ENCODE measurements at places on chromosomes 7 and 10.
A peak's percentile ranks its signal among the peaks of the same experiment; 100 is the strongest.

GRCh38 chr7:132087421-132087820 lies 488.8 kb downstream of the PLXNA4 start:
- no peak for DNase-seq

DNA sequence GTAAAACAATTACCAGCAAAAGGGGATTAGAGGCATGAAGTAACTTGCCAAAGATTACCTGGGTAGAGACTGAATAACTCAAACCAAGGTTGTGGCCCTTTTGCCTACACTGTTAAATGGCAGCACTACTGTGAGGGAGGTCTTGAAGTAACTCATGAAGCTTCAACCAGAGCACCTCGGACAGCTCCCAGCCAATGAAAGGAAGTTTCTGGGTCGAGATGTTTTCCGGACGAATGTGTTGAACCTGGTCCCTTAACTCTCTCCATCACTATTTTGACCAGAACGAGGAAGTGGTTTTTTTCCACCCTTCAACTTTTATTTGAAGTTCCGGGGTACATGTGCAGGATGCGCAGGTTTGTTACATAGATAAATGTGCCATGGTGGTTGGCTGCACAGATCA lies 133.6 kb upstream of the PRKCQ start:
- DNase-seq = no peak

GRCh38 chr7:138842111-138842510 lies 44.1 kb upstream of the ATP6V0A4 start:
- no peak for DNase-seq

- no peak for DNase-seq
Observed at GRCh38 chr7:94145602-94146001, 141.4 kb upstream of the BET1 start.

DNA sequence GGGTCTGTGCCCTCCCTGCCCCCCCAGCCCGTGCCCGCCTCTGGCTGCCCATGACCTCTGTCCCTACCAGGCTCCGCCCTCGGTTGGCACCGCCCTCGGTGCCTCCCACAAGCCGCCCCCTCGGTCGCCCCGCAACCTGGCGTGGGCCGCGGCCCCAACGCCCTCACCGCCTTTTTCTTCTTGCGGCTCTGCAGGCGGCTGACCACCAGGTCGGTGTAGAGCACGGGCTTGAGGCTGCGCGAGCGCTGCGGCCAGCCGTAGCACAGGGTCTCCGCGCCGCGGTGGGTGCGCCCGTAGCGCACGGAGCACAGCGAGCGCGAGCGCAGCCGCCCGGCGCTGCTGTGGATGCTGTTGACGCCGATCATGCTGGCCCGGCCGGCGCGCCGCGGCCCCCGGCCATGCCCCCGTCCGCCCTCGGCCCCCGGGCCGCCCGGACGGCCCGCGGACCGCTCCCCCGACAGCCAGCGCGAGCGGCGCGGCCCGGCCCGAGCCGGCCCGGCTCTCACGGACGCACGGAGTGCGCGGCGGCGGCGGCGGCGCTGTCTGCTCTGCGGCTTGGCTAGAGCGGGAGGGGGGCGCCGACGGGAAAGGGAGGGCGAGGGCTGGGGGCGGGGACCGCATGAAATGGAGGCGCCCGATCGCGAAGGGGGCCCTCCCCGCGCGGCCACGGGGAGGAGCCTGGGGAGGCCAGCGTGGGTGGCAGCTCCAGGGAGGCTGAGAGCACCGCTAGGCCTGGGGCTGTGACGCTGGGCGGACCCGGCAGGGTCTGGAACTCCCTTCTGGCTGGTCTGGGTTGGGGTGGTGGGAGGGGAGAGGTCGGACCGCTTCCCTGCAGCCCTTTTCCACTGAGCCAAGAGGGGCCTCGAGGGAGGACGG lies 9.6 kb downstream of the PSD start:
- peak; percentile 71 for DNase-seq

DNA sequence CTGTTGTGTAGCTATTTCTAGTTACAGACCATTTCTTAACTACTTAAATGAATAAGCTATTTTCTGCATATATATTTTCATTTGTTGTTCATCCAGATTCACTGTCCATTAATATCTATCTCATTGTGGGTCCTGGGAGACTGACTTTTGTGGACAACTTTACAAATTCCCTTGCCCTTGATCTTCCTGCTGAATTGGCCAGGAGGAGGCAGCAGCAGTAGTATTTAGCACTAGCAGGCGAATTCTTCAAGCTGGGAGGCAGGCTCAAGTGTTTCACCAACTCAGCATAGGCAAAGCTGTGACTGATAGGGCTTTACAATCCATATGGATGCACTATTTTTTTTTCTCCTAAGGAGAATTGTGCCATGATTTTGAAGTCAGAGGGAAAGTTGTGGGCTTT lies 461.0 kb upstream of the NRG3 start:
- peak; percentile 35 for DNase-seq

- no peak for DNase-seq
Observed at GRCh38 chr10:103145860-103146466, 47.1 kb downstream of the NT5C2 start.

GRCh38 chr10:5480162-5480941 lies 19.0 kb downstream of the CALML5 start:
- no peak for DNase-seq

GRCh38 chr7:106111655-106112117 lies 426 bp downstream of the SYPL1 start:
- DNase-seq = peak; percentile 73

DNA sequence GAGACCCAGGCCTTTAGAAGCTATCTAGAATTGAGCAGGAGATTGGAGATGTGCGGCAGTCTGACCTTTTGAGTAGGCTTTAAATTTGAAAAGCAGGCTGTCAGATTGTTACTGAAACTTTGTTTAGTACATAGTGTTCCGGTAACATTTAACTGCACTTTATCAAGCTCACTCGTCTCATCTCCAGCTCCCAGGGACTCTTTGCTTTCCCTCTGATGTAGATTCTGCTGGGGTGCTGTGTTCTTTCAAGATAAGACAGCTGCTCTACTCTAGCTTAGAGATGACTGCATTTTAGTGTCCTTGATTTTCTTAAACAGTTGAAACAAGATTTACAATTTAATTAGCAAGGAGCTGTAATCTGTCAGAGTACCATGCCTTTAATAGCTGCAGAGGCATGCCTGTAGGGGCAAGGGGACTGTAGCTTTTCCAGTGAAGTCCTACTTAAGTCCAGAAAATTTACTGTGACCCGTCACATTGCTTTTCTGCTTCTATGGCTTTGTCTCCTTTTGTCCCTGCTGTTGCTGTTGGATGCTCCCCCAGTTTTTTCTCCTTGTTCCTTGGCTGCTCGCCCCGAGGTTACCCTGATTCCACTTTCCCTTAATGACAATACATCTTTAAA lies 56.4 kb upstream of the MTPN start:
- no peak for DNase-seq

- no peak for DNase-seq
Observed at GRCh38 chr10:97333351-97333600, 1.3 kb downstream of the FRAT2 start.

- DNase-seq = peak; percentile 65
Observed at GRCh38 chr7:143362131-143363015, at the start of gene FAM131B. Gene FAM131B (minus strand): TSS chr7:143362713. CDS start chr7:143362603, 110 bp downstream.

GRCh38 chr7:128120116-128120515 lies 88.9 kb upstream of the LRRC4 start:
- no peak for DNase-seq

GRCh38 chr10:30284865-30285594 lies 64.0 kb downstream of the MTPAP start:
- no peak for DNase-seq

GRCh38 chr10:50063100-50063499 lies 4.7 kb upstream of the WASHC2A start:
- peak; percentile 65 for DNase-seq

DNA sequence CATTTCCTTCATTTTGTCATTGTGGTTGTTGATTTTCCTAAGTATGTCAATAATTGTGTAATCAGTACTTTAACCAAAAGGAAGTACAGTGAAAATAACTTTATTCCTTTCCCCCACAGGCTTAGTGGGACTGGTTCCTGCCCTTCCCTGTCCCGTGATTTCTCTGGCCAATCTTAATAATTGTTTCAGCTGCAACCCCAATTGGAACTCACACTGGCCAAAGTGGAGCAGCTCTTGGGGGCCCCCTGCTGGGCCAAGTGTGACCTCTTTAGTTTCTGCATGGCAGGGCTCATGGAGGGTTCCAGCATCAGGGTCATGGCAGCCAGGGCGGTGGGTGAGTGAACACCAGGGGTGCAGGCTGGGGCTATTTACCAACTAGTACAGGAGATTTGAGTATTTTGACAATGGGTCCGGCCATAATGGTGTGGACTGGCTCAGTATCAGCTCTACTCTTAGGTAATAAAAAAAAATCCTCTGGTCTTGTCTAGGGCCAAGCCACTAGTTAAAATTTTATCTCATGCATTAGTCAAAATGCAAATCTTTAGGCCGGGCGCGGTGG lies 31.7 kb downstream of the CYCS start:
- DNase-seq = peak; percentile 91

- DNase-seq = no peak
Observed at GRCh38 chr7:3117488-3118231, 74.0 kb upstream of the CARD11 start.

DNA sequence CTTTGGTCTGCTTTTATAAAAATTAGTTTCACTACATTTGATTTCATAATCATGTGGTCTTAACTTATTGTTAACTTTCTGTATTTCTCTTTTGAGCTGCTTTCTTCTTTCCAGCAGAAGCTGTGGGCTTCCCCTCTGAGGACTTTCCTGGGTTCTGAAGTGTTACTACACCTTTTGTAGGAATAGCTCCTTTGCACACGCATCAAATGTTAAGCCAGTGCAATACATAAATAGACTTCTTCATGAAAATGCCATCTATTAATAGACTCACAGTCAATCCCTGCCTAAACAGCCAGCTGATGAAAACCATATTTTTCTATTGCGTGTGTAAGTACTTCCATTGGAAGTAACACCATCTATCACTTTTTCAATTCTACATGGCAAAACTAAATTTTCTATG lies 1.5 kb downstream of the ABCB4 start:
- DNase-seq = no peak

GRCh38 chr7:87513735-87514335 lies 38.4 kb upstream of the ABCB4 start:
- no peak for DNase-seq

GRCh38 chr7:134645935-134646334 lies 718 bp upstream of the BPGM start:
- DNase-seq = no peak

GRCh38 chr10:7932301-7933036 lies 114.2 kb downstream of the TAF3 start:
- no peak for DNase-seq

DNA sequence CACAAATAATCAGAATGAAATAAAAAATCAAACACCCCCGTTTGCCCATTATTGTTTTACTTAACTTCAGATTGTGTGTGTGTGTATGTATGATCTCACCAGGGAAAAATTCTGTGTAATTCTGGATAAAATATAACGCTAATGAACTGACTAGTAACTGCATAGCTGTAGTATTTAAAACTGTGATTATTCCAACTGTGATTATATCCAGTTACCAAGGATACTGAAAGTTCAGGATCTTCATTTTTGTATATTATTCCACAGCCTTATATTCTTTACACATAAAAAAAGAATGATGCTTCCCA lies 2.9 kb downstream of the TWIST1 start:
- DNase-seq = no peak
